Bronchial epithelial cell (primary cell): ENCODE measurements at places on chromosomes 13 and 19.

DNA sequence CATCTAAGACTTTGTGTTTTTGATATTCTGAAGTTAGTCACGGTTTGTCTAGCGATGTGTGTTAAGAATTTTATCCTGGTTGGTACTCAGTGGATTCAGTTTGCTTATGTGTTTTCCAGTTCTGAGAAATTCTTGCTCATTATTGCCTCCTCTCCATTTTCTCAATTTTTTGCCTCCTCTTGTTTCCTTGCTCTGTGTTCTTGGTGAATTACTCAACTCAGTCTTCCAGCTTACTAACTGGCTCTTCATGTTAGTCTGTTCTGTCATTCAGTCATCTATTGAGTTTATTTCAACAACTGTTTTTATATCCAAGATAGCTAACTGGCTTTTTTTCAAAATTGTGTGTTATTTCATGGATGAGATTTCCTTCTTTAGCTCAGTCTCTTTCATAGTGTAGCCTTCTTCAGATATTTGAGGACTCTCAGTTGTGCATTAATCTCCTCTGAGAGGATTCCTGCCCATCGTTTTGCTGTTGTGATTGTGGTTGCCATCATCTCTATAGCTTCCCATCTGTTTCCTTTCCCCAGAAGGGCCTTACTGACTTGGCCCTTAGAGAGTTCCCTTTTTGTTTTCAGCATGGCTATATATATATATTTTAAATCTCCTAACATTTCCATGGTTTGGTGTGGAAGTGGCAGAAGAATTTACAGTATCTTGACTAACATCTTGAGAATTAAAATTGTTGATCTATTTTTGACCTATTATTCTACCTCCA is 6.2 kb downstream of the SETDB2 start:
- DNase-seq = no peak

- DNase-seq = no peak
Measured at GRCh38 chr19:46063201-46063600, 22.4 kb upstream of the IGFL4 start.

DNA sequence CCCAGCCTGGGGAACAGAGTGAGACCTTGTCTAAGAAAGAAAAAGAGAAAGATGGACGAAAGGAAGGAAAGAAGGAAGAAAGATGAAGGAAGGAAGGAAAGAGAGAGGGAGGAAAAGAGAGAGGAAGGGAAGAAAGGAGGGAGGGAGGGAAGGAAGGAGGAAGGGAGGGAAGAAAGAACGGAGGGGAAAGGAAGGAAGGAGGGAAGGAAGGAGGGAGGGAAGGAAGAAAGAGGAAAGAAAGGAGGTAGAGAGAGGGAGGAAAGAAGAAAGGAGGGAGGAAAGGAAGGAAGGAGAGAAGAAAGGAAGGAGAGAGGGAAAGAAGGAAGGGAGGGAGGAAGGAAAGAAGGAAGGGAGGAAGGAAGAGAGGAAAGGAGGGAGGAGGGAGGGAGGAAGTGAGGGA is 20.9 kb downstream of the CABP5 start:
- DNase-seq = no peak

DNA sequence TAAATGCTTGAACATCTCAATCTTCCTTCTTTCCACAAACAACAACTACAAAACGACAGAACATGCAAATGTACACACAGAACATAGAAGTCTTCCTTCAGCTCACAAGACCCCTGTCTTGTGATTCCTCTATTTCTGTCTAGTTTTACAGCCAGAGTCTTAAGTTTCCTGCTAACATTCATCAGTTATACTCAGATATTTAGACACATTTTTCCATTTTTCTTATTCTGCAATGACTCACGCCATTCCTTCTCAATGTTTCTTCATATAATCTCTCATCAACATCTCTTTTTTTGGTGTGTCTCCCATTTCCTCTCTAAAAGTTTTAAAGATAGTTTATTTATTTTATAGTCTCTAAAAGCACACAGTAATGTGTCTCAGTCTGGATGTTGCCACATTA is 1872.9 kb upstream of the PCDH20 start:
- DNase-seq = no peak

DNA sequence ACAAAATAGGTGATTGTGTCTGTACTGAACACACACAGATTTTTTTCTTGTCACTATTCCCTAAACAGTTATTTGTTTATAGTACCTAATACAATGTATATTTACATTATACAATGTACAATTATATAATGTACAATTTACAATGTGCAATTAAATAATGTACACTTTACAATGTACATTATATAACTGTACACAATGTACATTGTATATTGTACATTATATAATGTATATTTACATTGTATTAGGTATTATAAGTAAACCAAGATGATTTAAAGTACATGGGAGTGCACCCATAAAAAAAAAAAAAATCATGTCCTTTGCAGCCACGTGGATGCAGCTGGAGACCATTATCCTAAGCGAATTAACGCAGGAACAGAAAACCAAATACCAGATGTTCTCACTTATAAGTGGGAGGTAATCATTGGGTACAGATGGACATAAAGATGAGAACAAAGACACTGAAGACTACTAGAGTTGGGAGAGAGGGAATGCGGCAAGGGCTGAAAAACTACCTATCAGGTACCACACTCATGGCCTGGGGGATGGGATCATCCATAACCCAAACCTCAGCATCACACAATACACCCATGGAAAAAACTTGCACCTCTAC is 68.1 kb downstream of the ABCC4 start:
- DNase-seq = no peak

- DNase-seq = no peak
Measured at GRCh38 chr13:98026457-98026857, 73.0 kb downstream of the IPO5 start.

DNA sequence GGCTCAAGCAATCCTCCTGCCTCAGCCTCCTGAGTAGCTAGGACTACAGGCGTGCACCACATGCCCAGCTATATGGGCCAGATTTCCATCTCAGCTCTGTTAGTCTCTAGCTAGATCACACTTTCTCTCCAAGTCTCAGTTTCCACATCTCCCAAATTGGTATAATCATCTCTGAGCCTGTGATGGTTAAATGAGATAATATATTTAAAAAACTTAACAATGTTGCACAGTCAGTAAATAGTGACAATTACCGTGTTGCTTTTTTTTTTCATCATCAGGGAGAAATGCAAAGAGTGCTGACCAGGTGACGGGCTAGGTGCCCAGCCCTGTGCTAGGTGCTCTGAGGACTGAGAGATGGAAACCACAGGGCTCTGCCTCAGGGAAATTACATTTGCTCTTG is 36.9 kb upstream of the C19orf12 start:
- DNase-seq = no peak

- no peak for DNase-seq
Measured at GRCh38 chr19:7705387-7706187, 3.7 kb upstream of the FCER2 start.
